Kidney epithelial cell (primary cell): ENCODE measurements at places on chromosomes 12 and 14. TPM values are rescaled to one million over a fixed set of nuclear protein-coding genes. Genes with fewer than 3 reads are reported as not detected.
A peak's percentile ranks its signal among the peaks of the same experiment; 100 is the strongest.

Gene RAB5B
- total RNA-seq = 78.2 and 81.0 TPM in 2 replicates

DNA sequence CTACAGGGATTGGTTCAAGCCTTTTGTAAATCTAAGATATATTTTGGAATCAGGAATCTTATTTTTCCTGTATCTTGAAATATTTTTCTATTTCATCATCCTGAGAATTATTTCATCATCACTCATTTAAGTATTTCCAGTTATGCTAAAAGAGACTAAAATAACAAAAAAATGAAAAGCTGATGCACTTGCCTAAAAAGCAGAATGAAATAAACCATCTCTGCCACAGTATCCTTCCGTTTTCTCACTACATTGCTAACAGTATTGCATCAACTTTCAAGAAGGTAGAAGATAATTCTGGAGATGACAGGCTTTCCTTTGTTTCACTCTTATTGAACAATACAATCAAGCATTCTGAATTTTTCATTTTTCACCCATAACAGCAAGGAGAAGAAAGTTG is 31.1 kb upstream of the EIF5 start:
- DNase-seq = no peak

DNA sequence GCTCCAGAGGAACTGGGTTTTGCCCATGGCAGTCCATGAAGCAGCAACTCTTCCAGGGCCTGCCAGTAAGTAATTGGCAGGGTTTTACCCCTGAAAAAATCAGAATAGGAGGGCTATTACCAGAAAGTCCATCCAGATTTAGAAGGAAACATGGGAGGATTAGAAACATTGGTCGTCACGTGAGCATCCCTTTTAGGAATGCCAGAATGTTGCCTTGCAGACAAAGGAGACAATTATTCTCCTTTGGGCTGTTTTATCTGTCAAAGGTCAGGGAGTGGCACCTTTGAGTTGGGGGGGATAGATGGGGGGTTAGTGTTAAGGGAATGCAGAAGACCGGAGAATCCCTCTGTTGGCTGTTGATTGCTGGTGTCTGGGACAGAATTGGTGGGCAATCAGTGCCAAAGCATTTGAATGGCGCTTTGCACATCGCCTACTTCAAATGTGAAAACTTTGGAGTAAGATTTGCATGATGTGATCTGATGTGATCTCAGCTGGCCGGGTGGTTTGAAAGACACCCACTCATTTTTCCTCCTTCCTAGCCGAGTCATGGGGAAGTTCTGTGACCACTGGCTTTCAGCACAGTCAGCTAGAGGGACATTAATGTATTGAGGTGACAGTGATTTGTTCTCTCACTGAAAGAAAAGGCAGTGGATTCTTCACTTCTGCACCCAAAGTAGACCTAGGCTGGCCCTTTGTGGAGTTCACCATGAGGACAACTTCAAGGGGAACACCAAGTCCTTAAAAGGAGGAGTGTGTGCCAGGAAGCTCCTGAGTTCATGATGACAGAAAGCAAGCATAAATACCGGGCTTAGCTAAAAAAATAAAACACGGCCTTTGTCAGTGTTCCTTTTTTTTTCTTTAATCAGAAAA is 31.4 kb downstream of the FLVCR2 start:
- no peak for DNase-seq

GRCh38 chr12:45989287-45989686 is 1.1 kb downstream of the SCAF11 start:
- no peak for DNase-seq

DNA sequence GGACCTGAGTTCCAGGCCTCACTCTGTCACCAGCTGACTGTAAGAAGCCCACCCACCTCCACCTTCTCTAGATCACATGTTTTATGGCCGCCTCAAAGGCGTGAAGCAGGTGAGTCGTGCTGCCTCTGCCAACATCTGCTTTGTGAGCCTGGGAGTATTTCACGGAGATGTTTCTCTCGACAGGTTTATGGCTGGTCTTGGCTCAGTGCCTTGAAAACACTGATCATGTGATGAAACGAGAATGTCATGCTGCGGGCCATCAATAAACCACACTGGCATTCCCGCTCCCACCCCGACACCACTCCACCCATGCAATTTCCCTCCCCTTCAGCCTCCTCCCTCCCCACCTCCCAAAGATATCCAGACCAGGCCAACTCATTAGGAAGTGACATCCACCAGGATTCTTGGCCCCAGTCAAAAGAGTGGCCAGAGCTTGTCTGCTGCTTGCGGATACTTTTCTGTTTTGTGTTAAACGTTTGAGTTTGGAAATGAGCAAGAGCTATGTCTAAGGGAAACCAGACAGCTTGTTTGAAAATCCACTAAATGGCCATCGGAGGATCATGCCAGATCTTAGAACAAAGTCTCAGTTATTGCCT is 53.8 kb upstream of the NTF3 start:
- DNase-seq = peak; percentile 39

Gene DHRS7
- total RNA-seq = 85.8 and 107 TPM in 2 replicates

DNA sequence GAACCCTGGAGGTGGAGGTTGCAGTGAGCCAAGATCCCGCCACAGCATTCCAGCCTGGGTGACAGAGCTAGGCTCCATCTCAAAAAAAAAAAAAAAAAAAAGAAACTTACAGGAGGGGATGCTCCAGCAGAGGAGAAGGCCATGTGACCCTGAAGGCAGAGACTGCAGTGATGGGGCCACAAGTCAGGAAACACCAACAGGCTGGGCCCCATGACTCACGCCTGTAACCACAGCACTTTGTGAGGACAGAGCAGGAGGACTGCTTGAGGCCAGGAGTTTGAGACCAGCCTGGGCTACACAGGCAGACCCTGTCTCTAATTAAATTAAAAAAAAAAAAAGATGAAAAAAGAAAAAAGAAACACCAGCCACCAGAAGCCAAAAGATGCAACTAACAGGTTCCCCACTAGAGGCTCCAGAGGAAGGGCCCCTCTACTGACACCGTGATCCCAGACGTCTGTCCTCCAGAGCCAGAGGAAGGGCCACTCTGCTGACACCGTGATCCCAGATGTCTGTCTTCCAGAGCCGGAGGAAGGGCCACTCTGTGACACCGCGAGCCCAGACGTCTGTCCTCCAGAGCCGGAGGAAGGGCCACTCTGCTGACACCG is 9.1 kb upstream of the GLT1D1 start:
- DNase-seq = no peak

GRCh38 chr14:100165376-100165775 is 5.9 kb upstream of the DEGS2 start:
- DNase-seq = no peak

- DNase-seq = no peak
These were observed 3.1 kb upstream of the OR4N2 start for GRCh38 chr14:19800282-19801117.

- DNase-seq = no peak
These were observed 36.1 kb upstream of the PTCSC3 start for GRCh38 chr14:36212577-36212976.

DNA sequence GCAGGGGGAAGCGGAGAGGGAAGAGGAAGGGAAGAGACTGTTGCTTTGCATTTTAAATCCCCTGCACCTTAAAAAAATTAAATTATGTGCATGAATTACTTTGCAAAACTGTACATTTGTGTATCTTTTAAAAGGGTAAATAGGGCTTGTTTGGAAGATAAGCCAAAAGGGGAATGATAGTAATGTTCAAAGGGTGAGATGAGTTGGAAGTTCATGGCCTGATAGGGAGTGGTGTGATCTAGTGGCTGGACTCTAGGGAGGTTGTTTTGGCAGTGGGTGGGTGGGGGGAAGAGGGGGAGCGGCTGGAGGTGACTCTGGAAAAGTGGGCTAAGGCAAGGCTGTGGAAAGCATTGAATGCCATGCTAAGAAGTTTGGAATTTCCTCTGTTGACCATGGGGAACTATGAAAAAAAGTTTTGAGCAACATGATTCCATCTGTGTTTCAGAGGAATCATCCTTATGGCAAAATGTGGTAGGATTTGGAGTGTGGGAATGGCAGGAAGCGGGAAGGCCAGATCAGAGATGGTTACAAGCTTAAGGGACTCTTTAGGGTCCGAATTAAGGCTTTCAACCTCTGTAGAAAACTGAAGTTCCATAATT is 25.5 kb upstream of the EMP1 start:
- no peak for DNase-seq

DNA sequence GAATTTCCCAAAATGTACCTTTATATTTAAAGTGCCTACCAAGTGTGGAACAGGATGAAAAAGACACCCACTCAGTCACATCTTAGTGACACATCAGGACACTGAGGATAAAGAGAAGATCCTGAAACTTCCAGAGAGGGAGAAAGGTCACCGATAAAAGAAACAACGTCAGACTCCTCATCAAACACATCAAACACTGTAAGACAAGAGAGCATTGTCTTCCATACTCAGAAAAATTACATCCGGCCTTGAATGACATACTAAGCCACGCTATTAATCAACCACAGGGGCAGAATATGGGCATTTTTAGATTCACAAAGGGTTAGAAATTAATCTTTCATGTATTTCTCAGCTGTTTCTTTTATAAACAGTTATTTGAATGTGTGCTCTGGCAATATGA is 490.3 kb downstream of the APAF1 start:
- no peak for DNase-seq

DNA sequence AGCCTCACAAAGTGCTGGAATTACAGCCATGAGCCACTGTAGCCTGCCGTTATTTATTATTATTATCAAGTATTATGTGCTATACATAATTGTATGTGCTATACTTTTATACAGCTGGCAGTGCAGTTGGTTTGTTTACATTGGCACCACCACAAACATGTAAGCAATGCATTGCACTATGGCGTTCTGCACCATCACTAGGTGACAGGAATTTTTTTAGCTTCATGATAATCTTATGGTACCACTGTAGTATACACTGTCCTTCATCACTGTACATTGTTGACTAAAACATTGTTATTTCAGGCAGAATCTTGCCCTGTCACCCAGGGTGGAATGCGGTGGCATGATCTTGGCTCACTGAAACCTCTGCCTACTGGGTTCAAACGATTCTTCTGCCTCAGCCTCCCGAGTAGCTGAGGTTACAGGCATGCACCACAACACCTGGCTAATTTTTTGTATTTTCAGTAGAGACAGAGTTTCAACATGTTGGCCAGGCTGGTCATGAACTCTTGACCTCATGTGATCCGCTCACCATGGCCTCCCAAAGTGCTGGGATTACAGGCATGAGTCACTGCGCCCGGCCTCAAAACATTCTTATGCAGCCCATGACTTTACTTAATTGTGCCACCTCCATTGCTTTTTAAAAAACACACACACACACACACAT is 17.1 kb downstream of the MRPL42 start:
- no peak for DNase-seq

Gene HOXC13
- total RNA-seq = not detected in 2 replicates

Gene SLC6A12
- total RNA-seq = 2.1 TPM in 1 of 2 replicates, not detected in the other

- no peak for DNase-seq
These were observed 1301.2 kb upstream of the FLRT2 start for GRCh38 chr14:84228702-84229101.
